ENCODE measurements at places on chromosomes 12 and 14.

DNA sequence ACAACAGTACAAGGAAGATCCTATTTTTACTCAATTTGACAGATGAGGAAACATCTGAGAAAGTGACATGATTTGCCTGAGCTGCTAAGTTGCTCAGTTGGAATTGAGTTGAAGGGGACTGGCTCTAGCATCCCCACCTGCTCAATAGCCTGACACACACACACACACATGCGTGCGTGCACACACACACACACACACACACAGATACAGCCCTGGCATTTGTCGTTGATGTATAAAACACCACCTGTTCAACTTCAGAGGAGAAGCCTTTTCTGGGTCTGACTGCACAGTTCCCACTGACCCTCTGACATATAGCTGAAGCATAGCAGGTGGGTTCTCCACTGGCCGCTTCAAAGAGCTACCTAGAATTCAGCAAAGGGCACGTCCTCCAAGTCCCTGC, 1045.9 kb downstream of the VRK1 start:
- DNase-seq, result no peak

DNA sequence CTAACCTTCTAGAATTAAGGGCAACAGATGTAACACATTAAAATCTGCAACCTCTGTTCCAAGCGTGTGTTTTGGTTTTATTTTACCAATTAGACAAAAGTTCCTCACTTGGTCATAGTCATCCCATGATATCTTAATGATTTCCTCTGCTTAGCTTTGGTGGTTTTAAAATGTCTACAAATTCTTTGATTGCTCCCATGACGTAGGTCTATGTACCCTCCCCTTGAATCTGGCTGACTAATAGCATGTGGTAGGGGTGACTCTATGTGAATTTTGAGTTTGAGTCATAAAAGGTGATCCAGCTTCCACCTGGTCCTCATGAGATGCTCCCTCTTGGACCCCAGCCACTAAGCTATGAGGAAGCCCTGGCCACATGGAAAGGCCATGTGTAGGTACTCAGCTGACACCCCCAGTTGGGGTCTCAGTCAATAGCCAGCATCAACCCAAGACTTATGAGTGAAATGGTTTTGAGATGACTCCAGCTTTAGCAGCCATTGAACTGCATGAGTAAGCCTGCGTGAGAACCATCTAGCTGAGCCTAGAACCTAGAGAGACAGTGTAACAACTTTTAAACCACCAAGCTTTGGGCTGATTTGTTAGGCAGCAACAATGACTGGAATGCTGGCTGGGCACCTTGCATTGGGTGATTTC, 247.1 kb downstream of the MSRB3 start:
- no peak for DNase-seq

GRCh38 chr14:74579447-74580274, 32.4 kb downstream of the LTBP2 start:
- DNase-seq, result no peak

DNA sequence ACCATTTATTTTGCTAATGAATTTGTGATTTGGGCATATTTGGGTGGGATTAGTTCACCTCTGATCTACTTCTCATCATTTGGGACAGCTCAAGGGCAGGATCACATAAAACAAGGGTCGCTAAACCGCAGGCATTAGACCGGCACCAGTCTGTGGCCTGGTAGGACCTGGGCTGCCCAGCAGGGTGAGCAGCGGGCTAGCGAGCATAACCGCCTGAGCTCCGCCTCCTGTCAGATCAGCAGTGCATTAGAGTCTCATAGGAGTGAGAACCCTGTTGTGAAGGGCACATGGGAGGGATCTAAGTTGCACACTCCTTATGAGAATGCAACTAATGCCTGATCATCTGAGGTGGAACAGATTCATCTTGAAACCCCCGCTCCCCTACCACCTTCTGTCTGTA, 785.3 kb downstream of the TRHDE start:
- no peak for DNase-seq

DNA sequence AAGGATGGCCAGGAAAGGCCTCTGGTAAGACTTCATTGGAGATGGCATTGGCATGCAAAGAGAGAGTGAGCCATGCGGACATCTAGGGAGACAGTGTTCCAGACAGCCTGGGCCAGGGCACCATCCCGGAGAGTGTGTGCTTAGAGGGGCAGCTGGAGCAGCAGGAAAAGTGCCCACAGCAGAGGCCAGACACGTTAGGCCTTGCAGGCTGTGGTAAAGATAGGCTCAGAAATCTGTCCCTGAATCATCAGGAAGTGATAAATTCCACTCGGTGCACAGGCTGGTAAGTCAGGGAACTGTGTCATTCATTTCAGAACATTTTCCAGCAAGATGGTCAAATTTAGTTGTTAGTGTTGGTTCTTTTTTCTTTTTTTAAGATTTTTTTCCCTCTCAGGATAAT, 8.8 kb downstream of the GALNT16 start:
- DNase-seq, result no peak

DNA sequence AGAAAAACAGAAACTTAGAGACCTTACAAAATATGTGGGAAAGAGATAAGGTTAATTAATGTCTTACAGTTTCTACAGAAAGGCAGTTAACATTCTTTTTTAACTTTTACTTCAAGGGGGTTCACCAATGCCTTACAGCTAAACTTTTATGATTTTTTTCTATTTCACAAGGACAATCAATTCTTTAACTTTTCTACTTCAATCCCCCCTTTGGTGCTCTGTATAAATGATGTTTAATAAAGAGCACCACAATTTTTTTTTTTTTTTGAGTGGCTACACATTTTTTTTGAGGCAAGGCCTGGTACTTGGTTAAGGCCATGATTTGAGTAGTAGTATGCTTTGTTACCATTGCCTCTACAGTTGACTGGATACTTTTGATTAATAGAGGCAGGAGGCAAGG, 279.6 kb downstream of the PRKD1 start:
- DNase-seq, result no peak

DNA sequence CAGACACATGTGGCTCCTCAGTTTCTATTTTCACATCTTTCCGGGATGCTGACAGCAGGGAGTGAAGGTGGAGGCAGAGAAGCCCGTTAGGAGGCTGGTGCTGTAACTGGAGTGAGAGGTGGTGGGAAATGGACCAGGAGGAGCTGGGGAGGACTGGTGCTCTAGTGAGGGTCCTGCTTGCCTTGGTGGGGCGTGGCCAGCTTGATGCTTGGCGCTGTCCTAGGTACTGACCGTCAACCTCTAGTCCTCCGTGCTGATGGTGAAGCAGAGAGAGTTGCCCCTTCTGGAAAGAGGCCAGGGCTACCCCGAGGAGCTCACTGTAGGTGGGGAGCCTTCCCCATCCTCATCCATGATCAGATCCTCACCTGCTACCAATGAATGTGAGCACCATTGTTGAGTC, 1.4 kb downstream of the TRMT61A start:
- no peak for DNase-seq

DNA sequence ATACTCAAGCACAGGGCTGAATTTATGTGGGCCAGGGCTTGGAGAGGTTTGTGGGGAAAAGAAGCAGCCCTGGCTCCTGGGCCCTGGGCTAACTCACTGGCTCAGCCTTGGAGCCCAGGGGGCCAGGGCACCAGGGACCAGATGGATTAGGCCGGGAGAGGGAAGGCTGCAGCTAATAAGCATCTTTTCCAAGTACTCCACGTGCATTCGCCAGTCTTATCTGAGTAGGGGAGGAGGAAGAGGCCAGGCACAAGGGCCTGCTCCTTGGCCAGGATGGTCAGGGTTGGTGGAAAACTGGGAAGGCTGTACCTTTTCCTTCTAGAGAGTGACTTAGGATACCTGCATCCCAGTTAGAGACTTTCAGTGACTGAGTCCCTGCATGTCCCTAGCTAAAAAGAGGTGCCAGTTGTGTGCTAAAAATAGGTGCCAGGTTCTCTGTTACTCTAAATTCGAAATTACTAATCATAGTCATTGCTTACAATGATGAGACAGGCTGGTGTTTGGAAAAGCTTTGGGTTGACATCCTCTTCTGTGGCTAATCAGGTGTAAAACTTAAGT, 1.3 kb downstream of the GLRX5 start:
- no peak for DNase-seq

DNA sequence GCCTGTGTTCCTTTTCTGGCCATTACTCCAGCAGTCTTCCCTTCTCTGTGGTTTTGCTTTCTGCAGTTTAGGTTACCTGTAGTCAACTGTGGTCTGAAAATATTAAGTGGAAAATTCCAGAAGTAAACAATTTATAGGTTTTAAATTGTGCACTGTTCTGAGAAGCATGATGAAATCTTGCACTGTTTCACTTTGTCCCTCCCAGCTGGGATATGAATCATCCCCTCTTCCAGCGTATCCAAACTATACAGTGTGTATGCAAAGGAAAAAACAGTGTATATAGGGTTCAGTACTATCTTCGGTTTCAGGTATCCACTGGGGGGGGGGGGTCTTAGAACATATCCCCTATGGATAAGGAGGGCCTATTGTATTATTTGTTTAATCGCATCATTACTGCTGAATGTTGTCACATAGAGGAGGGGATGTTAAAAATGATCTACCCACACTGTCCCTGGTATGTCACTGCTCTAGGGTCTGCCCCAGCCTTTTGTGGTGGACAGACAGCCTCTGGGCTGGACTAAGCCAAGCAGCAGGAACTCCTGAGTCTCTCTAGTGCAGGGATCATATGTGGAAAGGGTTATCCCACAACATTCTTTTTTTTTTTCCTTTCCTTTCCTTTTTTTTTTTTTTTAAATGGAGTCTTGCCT, 109.1 kb upstream of the MAX start:
- no peak for DNase-seq

DNA sequence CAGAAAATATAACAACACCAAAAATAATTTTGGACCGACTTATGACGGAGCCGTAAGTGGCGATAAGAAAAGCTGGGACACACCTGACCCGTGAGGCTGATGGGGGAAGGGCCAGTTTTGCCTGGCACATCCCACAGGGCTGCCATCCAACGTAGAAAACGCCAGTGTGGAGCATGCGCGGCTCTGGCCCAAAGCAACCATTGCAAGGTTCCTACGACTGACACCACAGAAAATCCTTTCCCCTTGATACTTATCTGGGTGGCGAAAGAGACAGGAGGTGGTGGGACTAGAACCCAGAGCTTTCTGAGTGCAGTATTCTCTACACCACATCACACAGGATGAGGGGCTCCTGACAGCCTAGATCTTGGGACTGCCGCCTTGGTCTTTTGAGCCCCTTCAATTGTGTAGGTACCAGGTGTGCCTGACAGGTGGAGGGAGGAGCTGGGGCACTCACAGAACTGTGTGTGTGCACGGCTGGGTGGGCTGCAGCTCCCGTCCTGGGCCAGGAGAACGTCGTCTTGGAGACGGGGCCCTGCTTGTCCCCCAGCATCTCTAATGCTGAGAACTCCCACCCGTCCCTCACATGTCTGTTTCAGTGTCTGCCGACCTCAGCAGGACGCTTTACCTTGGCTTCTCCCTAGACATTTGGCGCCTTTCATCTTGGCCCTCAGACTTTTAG, 17.4 kb upstream of the CACNA2D4 start:
- DNase-seq, result no peak

DNA sequence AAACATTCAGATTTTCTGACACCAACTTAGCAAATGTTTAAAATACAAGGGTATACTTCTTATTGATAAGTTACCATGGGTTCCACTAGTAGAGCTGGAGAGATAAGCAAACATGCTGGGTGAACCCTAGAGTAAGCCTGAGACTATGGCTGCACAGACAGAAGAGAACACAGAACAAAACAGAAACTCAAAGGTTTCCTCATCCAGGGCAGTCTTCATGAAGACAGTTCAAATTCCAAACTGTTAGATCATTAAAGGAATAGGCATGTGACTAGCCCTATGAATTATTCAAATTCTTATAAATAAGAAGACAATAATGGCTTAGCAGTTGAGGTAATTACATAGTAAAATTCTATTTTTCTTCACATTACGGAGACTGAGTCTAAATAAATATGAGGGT, 28.1 kb downstream of the BTBD7 start:
- no peak for DNase-seq

Data from endothelial cell (in vitro differentiated cells).